ENCODE measurements at places on chromosomes 2 and 18.

GRCh38 chr2:197958592-197959150 lies 154.3 kb downstream of the PLCL1 start:
- DNase-seq = no peak

- no peak for DNase-seq
Measured at GRCh38 chr18:47150824-47151366, 595 bp upstream of the HDHD2 start.

DNA sequence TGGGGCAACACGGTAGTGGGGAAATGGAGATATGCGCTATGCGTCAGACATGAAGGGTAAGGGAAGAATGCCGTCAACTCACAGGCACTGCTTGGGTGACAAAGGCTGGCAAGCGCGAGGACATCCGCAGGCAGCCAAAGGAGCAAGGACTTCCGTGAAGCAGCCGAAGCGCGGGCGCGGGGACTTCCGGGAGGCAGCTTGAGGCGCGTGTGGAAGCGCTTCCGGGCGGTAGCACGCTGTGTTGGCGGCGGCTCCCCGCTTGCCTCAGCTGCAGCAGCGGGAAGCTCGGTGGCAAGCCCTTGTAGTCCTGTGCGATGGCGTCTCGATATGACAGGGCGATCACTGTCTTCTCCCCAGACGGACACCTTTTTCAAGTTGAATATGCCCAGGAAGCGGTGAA lies at the start of gene PSMA8:
TSS of gene PSMA8 (plus strand) at position 218 of the 400 bp plus-strand sequence. CDS start at position 315, 97 bp downstream.
- DNase-seq = no peak

GRCh38 chr2:212465456-212465855 lies 73.1 kb downstream of the ERBB4 start:
- DNase-seq = no peak

- no peak for DNase-seq
Measured at GRCh38 chr2:234290671-234291070, 206.2 kb downstream of the ARL4C start.

DNA sequence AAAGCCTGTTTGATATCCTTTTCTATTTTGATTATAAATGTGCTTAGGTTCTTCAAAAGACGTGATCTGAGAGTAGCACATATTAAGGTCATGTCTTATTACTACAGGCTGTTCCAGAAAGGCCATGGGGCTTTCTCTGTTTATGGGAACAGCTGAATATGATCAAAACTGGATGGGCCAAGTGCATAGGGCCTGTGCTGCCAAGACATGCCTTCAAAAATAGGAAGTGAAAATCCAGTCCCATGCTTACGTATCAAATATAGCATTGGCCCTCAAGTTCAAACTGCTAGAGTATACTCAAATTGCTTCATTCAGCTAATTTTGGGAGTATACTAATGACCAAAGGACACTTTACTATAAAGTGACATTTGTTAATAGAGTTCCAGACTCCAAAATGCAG lies 24.1 kb downstream of the SLC25A52 start:
- no peak for DNase-seq

- no peak for DNase-seq
Measured at GRCh38 chr2:205727174-205727573, 44.9 kb downstream of the NRP2 start.

All from astrocyte of the hippocampus (primary cell).